ENCODE measurements at places on chromosomes 5 and 9.

GRCh38 chr5:36691696-36692371, 85.4 kb downstream of the SLC1A3 start:
- no peak for DNase-seq

GRCh38 chr5:23996525-23996924, 489.1 kb downstream of the PRDM9 start:
- no peak for DNase-seq

- no peak for DNase-seq
Measured at GRCh38 chr9:33155393-33155792, 11.7 kb downstream of the B4GALT1 start.

GRCh38 chr9:110065532-110065931, 142.4 kb downstream of the C9orf152 start:
- no peak for DNase-seq

- no peak for DNase-seq
Measured at GRCh38 chr9:114450833-114451706, 54.2 kb downstream of the WHRN start.

- DNase-seq = no peak
Measured at GRCh38 chr9:135320943-135321342, 158.6 kb upstream of the PPP1R26 start.

DNA sequence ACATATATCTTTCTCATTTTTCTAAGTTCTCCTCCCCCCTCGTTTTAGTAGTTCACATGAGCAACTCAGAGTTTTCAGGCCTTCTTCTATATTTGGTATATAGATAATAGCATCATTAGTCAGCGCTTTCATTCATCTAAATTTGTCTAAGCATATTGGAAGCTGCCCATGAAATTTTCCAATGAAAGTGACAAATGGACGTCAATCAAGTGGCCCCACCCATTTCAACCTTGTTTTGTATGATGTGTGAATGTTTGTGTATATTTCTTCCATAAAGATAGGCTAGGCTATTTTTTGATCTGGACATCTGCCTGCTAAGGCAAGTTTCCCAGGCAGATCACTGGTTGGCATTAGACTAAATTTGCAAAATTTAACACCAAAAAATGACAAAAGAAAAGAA, 104.0 kb upstream of the SSBP2 start:
- DNase-seq = no peak

Data from stimulated activated CD8-positive, alpha-beta memory T cell treated with anti-CD3 and anti-CD28 coated beads, Interleukin-15, amount 100 ng/mL, for 4 hours (primary cell).